ENCODE measurements at places on chromosomes 11 and 22.

DNA sequence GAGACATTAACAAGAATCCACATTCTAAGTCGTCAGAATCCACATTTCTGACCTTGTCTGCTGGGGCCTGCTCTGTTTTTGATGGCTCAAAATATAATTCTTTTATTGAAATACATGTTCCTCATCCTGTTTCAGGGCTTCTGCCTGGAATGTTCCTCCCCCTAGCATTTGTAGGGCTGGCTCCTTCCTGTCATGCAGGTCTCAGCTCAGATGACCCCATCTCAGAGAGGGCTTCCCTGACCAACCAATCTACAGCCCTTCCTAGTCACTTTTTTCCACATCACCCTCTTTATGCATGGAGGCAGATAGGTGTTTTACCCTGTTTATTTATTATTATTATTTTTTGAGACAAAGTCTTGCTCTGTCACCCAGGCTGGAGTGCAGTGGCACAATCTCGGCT, 14.8 kb downstream of the TMEM123 start:
- no peak for DNase-seq

DNA sequence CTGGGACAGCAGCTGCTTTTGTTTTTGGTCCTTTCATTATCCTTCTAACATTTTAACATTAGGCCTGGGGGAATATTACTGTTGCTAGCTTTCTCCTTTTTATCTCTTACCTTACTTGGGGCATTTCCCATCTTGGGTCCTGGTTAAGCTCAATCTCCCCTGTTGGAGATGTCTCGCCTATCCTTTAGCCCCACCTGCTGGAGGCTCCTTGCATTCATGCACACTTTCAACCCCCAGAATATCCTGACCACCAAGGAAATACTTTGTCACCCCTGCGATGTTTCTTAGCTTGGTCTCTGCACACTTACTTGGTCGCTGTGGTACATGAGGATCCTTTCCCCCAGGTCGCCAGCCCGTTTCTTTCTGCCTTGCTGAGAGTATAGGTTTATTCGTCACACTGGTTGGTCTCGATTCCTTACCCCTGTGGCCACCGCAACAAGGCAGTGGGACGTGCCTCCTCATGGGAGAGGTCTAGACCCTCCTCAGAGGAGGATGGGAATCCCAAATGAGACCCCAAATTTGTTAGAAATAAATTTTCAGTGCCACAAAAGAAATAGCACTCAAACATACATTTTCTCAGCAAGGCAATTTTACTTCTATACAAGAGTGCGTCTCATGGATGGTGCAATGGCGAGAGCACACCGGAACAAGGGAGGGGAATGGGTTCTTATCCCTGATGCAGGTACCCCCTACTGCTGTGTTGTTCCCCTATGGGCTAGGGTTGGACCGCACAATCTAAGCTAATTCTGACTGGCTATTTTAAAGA, 5.4 kb upstream of the TXN2 start:
- DNase-seq, result no peak

DNA sequence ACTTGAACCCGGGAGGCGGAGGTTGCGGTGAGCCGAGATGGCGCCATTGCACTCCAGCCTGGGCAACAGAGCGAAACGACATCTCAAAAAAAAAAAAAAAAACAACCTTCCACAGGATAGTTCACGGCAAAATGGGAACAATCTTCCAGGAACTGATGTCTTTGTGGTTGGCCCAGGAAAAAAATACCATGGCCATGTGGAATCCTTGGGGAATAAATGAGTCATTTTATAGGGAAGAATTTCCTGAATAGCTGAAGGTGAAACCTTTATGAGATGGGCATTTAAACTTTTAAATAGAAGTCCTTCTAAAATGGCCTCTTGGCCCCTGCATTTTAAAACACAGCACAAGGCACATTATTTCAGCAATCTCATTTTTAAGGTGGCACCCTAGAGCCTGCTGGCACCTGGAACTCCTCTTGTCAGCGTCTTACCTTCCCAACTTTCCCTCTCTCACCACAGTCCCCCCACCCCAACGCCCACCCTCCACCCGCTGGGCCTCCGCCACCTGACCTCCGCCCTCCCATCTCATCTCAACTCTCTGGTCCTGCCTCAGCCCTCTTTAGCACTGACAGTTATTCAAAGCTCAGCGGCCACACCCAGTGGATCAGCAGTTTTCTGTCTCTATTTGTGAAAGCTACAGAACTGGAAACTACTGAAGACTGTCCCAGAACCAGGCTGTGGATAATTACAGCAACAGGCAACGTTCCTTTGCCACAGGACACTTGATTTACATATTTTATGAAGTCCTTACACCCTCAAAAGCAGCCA, 43.1 kb downstream of the SCGB1A1 start:
- no peak for DNase-seq

DNA sequence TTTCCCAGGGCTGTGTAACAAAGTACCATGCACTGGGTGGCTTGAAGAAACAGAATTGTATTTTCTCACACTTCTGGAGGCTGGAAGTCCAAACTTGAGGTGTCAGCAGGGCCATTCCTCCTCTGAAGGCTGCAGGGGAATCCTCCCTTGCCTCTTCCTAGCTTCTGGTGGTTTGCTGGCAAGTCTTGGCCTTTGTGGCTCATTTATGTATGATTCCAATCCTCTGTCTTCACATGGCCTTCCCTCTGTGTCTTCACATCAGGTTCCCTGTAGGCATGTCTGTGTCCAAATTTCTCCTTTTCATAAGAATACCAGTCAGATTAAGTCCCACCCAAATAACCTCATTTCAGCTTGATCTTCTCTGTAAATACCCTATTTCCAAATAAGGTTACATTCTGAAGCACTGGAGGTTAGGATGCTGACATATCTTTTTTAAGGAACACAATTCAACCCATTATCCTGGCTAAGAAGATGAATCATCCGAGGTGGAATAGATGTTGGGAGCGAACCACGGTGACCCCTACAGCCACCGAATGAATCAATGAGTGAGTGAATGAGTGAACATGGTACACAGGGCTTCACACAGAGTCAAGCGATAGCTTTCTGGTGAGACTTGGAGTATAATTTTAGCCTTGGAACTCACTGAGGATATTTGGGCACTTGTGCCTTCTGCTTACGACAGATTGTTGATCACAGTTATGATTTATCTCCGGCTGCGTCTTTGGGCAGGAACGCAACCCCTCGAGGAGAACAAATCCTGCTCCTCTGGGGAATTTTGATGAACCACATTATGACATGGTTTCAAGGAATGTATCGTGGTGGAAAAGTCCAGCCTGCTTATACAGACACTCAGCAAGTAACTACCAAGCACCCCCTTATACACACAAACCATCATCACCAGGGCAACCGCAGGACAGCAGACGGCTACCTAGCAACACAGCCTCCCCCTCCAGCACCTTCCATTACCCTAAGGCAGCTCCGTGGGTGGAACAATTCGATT, 34.3 kb upstream of the MICAL2 start:
- DNase-seq, result peak; percentile 91

DNA sequence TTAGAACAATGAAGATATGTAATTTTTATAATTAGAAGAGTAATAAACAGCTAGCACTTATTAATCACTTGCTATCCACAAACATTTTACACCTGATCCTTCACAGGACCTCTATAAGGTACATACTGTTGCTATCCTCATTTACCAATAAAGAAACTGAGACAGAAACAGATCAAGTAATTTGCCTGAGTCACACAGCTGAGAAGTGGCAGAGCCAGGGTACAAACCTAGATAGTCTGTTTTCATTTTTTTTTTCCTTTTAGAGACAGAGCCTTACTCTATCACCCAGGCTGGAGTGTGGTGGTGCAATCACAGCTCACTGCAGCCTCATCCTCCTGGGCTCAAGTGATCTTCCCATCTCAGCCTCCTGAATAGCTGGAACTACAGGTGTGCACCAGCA, 71.8 kb upstream of the PTH start:
- no peak for DNase-seq

DNA sequence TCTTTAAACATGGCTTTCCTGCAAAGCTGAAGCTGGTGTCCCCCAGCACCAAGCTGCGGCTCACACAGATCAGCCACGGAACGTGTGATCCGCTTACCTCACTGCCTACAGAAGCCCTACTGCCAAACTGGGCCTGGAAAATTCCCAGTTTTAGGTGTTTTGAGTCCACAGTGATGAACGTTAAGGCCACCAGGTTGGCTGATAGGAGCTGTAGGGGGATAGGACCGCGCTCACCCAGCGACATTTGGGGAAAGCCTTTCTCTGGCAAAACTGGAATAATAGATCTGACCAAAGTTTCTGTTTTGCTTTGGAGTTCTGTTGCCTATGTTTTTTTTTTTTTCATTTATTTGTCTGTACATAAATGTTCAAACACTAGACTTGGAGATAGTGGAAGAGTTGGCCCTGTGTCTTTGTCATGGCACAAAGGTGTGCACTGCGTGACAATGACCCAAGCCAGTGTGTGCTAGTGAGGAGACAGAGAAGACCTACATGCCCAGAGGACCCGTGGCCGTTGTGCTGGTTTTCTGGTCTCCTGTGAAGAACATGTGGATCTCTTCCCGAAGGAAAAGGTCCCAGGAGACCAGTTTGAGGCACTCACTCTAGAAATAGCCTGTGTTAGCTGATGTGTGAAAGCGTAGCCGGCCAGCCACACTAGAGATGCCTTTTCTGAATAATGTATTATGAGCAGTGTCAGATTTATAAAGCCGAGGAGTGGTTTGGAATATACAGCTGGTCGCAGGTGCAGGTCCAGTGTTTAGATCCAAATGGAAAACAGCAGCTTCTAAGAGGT, 15.0 kb downstream of the ASPHD2 start:
- no peak for DNase-seq

DNA sequence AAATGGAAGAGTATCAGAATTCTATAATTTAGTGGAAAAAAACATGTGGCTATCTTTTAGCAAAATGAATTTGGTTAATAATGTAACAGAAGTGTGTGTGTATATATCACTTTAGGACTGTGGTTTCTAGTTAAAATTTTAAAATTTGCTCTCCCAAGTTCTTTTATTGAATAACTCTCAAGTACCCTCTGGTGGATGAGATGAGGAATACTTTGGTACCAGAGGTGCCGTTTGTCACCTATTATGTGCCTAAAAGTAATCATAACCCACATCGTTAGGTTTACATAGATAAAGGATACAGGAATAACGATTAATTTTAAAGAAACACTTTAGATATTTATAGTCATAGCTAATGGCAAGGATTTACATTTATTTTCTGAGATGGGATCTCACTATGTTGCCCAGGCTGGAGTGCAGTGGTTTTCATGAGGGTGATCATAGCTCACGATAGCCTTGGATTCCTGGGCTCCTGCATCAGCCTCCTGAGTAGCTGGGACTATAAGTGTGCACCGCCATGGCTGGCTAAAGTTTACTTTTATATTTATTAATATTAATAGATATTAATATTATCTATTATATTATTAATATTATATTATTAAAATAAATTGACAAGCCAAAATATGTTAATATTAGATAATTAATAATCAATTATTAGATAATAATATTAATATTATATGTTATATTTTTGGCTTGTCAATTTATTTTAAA, 66.7 kb upstream of the CAPRIN1 start:
- DNase-seq, result no peak

DNA sequence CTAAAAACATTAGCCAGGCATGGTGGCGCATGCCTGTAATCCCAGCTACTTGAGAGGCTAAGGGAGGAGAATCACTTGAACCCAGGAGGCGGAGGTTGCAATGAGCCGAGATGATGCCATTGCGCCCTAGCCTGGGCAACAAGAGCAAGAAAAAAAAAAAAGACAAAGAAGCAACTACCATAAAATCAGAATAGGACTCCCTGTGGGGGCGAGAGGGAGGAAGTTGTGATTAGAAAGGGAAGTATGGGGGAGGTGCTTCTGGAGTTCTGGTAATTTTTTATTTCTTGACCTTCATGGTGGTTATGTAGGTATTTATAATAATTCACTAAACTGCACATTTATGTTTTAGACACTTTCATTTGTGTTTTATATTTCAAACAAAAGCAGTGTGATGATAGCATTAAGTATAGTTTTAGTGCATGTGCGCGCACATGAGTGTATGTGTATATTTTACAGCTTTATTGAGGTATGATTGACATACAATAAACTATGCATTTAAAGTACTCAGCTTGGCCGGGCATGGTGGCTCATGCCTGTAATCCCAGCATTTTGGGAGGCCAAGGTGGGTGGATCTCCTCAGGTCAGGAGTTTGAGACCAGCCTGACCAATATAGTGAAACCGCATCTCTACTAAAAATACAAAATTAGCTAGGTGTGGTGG, 43.5 kb downstream of the SIK2 start:
- no peak for DNase-seq

- DNase-seq, result no peak
Measured at GRCh38 chr11:48880021-48880441, 103.7 kb downstream of the TRIM51G start.

DNA sequence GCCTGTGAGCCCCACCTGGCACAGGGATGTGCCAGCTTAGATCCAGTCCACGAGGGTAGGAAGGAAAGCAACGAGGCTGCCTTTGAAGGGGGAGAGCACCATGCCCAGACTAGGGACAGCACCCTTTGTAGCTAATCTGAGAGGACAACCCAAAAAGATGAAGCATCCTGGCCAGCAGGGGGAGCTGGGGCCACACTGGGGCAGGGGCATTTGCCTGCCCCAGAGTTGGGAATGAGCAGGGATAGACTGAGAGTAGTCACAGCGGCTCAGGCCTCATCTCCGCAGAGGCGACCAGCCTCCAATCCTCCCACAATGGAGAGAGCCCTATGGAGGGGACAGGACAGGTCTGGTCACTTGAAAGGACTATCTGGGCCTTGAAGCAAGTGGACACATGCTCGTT, 16.4 kb downstream of the LMO1 start:
- DNase-seq, result no peak
